ENCODE measurements at places on chromosomes 2 and 18.

DNA sequence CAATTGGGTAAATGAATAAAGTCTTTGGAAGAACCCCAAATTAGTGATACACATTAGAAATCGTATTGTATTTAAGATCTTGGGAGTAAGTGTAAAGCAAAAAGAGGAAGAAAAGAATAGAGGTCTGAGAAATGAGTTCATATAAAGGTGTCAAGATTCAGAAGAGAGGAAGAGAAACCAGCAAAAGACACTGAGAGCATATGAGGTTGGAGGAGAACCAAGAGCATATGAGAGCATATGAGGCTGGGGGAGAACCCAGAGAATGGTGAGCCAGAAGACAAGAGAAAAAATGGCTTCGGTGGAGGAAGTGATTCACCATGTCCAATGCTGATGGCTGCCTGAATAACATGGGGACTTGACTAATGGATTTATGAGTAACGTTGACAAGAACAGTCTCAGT lies 620.1 kb upstream of the GCFC2 start:
- DNase-seq: no peak

DNA sequence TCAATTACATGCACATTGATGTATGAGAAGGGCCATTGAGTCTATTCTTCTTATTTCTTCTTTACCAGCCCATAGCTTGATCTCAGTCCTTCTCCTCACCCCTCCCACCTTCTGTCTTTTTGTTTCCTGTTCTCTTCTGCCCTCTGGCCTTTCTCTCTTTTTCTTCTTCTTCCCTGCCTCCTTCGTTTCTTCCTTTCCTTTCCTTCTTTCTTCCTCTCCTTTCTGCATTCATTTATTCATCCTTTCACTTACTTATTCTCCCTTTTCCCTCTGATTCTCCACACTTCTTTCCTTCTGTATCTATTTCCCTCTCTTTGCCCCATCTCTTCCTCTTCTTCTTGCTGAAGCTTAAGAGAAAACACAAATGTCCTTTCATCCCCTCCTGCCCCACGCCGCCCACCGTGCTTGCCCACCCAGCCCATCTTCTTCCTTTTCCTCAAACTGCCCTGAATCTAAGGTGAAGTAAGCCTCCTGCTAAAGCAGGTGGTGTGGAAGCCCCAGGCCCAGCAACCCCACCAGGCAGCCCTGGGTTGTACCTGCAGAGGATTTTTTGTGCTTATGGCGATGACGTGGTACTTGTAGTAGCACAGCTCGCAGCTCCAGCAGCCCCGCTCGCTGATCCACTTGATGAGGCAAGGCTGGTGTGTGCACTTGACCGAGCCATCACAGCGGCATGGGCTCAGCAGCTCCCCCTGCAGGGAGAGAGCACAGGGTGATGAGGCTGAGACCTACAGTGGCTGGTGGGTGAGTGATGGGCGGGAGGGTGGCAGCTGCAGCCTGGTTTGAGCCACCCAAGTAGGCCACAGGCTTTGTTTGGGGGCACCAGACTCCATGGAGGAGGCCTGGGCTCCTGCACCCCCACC lies 89.0 kb downstream of the MARCHF4 start:
- peak; percentile 48 for DNase-seq

- DNase-seq: no peak
These were observed 25.7 kb upstream of the THOC1 start for GRCh38 chr18:293536-293935.

DNA sequence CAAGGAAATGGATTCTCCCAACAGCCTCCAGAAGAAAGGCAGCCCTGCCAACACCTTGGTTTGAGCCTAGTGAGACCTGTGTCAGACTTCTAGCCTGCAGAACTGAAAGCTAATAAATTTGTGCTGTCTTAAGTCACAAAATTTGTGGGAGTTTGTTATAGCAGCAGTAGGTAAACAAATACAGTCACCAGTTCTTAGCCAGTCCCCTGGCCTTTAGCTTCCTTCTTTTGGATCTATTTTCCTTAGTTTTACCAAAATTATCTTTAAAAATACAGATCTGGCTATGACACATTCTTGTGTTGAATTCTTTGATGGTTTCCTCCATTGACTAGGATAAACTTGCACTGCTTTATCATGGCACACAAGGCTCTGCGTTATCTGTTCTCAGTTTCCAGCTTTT lies 697.9 kb upstream of the FANCL start:
- DNase-seq: no peak
